Stimulated activated CD8-positive, alpha-beta memory T cell treated with anti-CD3 and anti-CD28 coated beads, Interleukin-7, amount 100 ng/mL, for 1 hour (primary cell): ENCODE measurements at places on chromosomes 7 and 10.

- DNase-seq, result no peak
These were observed 97.2 kb downstream of the JAZF1 start for GRCh38 chr7:28083164-28083997.

- no peak for DNase-seq
These were observed 42.0 kb downstream of the SP4 start for GRCh38 chr7:21469894-21470293.

- DNase-seq, result no peak
These were observed 28.0 kb downstream of the CHST12 start for GRCh38 chr7:2431260-2431867.

DNA sequence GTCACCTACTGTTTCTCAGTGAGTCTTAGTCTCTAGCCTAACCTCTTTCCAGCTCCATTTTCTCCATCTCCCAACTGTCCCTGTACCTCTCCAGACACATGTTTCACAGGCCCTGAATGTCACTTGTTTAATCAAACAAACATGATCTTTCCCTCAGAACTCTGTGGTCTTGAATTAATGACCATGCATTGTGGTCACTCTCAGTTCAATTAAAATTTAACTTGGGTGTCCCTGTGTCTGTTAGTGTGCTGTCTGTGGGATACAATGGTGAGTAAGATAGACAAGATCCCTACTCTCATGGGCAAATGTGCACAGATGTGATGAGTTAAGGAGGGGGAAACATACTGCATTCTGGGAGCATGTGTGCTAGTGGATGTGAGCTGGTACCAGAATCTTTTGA is 65.0 kb downstream of the RBM33 start:
- DNase-seq, result no peak

DNA sequence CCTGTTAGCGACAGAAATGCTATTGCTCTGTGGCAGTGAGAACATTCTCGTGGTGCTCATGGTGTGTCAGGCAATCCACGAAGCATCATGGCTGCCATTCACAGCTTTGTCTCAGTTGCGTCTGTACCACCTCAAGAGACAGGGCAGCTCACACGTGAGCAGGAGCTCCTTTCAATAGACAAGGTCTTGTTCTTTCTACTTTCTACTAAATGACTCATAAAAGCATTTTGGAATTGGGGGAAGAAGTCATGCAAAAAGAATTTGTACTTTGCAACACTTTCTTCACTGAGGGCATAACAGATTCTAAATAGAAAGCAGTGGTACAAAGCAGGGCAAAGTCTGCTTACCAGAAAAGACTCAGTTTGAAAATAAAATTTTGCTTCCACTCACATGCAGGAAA is 638.5 kb downstream of the PHTF2 start:
- DNase-seq, result no peak

DNA sequence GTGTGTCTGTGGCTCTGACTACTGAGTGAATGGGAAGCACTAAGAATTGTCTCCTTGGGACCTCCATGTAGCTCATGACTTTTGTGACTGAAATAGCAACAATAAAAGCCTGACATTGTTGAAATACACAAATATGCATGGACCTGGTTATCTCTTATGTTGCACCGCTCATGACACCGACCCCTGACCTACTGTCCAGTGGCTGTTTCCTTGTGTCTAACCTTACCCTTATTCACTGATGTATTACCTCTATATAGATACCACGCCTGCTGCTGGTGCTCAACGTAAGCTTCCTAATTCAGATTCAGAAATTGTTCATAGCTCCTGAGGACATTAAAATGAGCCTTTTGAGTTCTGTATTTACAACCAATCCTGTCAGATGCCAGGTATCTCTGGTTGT is 243.4 kb upstream of the SEMA3C start:
- DNase-seq, result no peak

DNA sequence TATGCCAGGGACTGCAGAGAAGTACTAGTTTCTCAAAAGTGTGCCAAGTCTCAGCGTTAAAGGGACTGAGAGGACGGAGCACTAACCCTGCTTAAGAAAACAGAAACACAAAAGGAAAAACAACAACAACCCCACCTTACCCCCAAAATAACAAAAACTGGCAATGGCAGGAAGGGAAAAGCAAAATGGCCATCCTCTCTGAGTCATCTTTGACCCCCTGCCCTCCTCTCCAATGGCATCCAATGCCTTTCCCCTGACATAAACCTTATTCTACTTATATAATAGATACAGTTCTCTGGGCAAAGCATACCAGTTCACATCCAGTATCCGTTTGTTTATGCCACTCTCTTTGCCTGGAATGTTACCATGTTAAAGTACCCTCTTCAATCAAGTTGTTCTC is 1.6 kb downstream of the POLR1F start:
- DNase-seq, result no peak

GRCh38 chr7:141713890-141714289 is 5.7 kb downstream of the WEE2 start:
- DNase-seq, result no peak

- DNase-seq, result no peak
These were observed 15.8 kb upstream of the MYL10 start for GRCh38 chr7:101644879-101645278.

GRCh38 chr7:89027781-89028180 is 232.2 kb upstream of the TEX47 start:
- no peak for DNase-seq

DNA sequence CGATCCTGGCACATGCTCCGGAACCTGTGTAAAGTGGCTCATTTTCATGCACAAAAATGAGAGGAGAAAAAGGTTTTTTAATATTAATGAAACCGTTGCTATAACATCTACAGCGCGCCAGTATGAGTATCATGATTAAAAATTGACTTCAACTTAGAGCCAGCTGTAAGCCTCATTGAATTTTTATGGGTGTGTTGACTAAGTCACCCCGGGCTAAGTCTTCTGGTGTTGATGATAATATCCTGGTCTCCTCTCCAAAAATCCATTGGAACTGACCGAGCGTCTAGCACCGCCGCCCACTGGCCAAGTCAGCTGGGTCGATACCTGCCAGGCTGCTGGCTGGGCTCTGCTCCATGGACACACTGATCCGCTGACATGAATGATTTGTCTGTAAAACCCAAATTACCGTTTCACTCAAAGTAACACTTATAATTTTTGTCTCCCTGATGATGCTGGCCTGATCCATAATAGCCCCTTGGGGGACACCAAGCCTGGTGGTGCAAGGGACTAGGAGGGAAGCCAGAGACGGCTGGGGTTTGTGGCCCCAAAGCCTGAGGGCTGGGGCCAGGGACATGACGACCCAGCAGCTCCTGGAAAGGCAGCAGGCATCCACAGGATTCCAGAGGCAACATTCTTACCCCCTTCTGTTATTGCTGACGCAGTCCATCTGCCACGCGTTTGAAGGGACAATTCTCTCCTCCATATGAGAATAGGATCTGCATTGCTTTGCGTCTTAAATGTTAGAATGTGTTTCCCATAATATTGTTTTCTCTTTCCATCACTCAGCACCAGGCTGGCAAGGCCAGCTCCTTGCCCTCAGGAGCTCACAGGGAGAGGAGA is 131.0 kb upstream of the PPP2R2D start:
- DNase-seq, result no peak

DNA sequence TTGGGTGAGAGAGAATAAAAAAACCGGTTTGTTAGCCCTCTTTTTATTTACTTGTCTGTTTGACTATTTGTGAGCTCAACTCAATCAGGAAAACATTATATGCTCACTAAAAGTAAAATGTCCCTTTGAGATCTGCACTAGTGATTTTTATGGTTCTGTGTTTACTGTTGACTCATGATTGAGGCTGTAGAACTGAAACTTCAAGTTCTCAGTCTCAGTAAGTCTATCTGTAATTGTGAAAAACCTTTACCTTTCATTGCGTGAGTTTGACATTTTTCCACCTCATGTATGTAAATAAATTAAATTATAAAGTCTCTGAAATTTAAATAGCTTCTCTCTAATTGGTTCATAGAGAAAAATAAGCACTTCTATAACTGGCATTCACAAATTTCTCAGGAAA is 17.0 kb upstream of the CASD1 start:
- DNase-seq, result no peak

DNA sequence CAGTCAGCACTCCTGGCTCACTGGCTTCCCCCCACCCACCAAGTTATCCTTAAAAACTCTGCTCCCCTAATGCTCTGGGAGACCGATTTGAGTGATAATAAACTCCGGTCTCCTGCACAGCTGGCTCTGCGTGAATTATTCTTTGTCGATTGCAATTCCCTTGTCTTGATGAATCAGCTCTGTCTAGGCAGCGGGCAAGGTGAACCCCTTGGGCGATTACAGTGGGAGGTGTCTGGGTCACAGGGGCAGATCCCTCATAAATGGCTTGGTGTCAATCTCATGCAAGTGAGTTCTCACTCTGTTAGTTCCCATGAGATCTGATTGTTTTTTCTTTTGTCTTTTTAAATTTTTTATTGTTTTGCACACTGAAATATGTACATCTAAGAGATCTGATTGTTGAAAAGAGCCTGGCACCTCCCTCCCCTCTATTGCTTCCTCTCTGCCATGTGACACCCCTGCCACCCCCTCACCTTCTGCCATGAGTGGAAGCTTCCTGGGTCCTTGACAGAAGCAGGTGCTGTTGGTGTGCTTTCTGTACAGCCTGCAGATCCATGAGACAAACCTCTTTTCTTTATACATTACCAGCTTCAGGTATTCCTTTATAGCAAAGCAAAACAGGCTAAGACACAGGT is 20.5 kb downstream of the OTUD1 start:
- no peak for DNase-seq

DNA sequence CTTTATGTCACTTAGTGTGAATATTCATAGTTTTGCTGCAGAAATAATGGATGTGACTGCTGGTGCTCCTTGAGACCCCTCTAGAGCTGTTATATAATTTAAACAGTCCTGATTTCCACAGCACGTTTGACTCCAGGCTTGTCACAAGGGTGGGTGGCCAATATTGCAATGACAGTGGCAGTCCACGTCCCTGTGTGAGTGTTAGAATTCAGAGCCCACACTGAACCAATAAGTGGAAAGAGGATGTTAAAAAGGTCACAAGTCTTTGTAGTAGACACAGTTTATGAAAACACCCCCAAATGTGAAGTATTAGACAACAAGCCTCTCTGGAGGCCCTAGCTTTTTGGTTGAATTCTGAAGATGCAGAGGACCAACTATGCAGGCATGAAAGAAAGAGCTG is 2.0 kb downstream of the PPP1R17 start:
- DNase-seq, result no peak

- DNase-seq, result no peak
These were observed 107.6 kb downstream of the KCNMA1 start for GRCh38 chr10:77530011-77530410.

DNA sequence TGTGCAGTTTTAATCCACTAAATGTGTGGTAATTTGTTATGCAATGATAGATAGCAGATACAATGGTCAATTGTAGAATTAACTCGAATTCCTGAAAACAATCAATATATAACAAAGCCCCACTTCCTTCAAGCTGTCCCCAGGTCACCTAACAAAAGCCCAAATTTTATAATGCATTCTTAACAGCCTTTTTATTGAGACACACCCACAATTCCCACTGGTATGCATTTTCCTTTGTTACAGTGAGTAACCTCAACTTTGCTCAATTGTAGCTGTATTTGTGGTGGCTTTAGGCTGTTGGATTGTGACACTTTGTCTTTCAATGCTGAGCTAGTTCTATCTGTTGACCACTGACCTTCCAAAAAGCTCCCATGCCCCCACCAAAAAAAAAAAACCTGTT is 279.8 kb upstream of the CACNA2D1 start:
- DNase-seq, result no peak

- no peak for DNase-seq
These were observed 159.4 kb upstream of the COBL start for GRCh38 chr7:51476026-51476425.

- no peak for DNase-seq
These were observed 131.0 kb downstream of the RPS24 start for GRCh38 chr10:78164702-78165101.

DNA sequence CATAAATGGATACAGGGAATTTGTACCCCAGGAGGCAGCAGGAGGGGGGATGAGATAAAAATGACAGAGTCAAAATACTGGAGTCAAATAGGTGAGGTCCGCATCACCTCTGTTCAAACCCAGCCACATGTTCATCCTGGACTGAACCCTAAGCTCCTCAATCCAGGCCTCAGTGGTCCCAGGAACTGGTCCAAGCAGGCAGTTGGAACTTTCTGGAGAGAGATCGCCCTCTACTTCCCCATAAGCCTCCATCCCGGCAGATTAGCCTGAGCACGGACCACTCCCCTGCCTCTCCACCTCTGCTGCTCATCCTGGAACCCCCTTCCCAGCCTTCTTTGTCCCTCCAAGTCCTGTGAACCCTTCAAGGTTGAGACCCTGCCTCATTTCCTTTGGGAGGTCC is 959.7 kb upstream of the ZNF722 start:
- no peak for DNase-seq

DNA sequence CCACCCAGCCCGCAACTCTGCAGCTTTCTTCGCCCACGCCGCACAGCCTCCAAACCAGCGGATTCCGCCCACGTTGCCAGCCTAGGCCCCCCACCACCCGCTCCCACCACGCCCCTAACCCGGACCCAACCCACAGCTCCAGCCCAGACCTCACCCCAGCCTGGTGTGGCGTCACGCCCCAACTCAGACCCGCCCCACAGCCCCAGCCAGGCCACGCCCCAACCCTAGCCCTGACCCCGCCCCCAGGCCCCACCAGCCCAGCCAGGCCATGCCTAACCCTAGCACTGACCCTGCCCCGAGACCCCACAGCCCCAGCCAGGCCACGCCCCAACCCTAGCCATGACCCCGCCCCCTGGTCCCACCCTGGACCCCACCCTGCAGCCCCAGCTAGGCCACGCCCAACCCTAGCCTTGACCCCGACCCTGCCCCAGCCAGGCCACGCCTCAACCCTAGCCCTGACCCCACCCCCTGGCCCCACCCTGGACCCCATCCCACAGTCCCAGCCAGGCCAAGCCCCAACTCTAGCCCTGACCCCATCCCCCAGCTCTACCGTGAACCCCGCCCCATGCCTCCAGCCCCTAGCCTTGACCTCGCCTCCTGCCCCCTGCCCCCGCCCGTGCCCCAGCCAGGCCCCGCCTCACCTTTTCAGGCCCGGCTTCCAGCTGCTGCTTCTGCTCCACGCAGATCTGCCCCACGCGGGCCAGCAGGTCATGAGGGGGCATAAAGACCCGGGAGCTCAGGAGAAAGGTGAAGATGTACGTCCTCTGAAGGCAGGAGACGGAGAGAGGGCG is 64.0 kb downstream of the RASGEF1A start:
- DNase-seq, result no peak

- peak; percentile 24 for DNase-seq
These were observed 29.8 kb downstream of the ADAP1 start for GRCh38 chr7:924541-925231.

DNA sequence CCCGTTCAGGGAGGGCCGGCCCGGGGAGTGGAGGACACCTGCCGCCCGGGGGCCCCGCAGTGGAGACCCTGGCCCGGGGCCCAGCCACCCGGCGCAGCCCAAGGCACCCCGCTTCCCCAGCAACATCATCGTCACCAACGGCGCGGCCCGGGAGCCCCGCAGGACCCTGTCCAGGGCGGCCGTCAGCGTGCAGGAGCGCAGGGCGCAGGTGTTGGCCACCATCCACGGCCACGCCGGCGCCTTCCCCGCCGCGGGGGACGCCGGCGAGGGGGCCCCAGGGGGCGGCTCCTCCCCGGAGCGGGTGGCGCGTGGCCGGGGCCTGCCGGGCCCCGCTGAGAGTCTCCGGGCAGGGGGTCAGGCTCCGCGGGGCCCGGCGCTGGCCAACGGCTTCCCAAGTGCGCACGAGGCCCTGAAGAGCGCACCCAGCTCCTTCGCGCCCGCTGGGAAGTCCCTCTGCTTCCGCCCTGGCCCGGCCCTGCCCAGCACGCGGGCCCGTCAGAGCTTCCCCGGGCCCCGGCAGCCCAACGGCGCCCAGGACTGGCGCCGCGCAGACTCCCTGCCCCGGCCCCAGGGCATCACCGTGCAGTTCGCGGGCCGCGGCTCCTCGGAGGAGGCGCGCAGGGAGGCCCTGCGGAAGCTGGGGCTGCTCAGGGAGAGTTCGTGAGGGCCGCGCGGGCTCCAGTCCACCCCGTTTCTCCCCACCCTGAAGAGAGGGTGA is 46.7 kb downstream of the PROSER2 start:
- DNase-seq, result no peak
